ENCODE measurements at places on chromosomes 5 and 9. TPM values are rescaled to one million over a fixed set of nuclear protein-coding genes. Genes with fewer than 3 reads are reported as not detected.

DNA sequence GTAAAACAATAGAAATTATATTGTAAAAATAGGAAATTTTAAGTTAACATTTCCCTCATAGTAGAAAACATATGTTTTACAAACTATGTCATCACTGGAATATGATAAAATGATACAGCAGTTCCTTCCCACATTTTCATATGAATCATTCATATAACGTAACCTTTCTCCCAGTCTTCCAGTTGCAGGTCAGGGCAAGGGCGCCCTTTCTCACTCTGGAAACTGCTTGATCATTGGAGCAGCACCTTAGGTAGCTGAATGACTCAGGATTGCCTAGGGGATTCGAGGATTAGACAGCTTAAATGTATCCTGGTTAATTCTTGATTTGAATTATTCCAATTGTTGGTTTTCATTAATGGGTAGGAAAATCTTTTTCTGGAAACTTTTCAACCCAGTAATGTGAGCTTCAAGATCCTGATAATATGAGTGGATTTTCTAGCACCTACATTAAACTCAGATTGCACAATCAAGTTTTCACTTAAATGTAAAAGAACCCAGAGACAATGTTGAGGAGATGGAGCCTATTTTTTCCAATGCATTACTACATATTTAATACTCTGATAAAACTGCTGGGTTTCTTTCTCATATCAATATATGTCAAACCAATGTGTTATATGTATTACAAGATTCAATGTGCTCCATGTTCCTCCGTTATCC is 32.6 kb upstream of the ANXA1 start:
- no peak for DNase-seq

DNA sequence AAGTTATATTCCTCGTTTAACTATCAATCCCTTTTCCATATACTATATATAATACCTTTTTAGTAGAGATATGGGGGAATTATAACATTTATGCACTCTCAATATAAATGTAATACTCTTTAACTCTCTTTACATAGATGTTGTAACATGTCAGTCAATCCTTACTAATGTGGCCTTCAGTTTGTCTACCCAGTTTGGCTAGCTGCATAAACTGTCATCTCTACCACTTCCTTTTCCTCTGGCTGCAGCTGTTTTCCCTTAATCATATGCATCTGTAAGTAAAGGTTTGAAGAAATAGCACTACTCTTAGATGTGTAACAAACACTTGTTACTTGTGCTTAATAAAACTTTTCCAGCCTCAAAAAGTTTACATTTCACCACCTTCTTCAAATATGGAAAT is 13.4 kb downstream of the ABHD17B start:
- DNase-seq, result no peak

DNA sequence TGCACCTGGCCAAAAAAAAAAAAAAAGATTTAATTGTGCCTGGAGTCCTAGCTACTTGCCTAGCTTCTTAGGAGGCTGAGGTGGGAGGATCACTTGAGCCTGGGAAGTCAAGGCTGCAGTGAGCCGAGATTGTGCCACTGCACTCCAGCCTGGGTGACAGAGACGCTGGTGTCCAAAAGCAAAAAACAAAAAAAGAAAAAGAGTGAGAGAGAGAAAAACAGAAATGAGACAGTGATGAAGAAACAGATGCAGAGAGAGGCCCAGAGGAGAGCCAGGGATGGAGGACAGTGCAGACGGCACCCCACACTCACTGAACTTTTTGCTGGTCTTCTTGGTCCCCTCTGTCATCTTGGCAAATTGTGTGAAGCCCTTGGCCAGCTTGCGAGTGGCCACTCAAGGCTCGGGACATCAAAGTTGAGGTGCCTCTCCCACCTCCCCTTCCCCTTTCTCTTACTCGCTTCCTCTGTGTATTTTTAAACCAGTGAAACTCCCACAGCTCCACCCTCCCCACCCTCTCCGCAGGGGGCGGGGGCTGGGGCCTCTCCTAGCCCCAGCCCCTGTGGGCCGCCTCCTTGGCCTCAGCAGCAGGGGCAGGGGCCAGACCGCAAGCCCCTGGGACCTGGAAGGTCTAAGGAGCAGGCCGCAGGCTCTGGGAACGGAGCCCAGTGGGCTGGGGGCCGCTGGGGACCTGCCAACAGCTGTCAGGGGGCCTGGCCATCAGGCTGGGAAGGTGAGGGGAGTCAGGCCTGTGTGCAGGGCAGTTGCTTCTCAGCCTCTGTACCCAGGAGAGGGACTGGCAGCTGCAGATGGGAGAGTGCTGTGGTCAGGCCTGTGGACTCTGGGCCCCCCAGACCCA is at the start of gene SH2D3C:
Gene SH2D3C (minus strand): TSS at position 387 of the 856 bp plus-strand sequence. CDS start 39 bp downstream, at position 348.
- no peak for DNase-seq

GRCh38 chr9:81389569-81389993 is 299.8 kb downstream of the TLE1 start:
- DNase-seq, result no peak

- no peak for DNase-seq
Measured at GRCh38 chr9:124522121-124523098, 15.2 kb upstream of the NR5A1 start.

- DNase-seq, result no peak
Measured at GRCh38 chr9:27530915-27531755, 1.5 kb upstream of the MOB3B start.

GRCh38 chr9:100445161-100445902 is 18.4 kb downstream of the MSANTD3 start:
- DNase-seq, result no peak

GRCh38 chr5:9354336-9355081 is 191.4 kb downstream of the SEMA5A start:
- no peak for DNase-seq

- no peak for DNase-seq
Measured at GRCh38 chr5:59079622-59080620, 497.0 kb downstream of the RAB3C start.

DNA sequence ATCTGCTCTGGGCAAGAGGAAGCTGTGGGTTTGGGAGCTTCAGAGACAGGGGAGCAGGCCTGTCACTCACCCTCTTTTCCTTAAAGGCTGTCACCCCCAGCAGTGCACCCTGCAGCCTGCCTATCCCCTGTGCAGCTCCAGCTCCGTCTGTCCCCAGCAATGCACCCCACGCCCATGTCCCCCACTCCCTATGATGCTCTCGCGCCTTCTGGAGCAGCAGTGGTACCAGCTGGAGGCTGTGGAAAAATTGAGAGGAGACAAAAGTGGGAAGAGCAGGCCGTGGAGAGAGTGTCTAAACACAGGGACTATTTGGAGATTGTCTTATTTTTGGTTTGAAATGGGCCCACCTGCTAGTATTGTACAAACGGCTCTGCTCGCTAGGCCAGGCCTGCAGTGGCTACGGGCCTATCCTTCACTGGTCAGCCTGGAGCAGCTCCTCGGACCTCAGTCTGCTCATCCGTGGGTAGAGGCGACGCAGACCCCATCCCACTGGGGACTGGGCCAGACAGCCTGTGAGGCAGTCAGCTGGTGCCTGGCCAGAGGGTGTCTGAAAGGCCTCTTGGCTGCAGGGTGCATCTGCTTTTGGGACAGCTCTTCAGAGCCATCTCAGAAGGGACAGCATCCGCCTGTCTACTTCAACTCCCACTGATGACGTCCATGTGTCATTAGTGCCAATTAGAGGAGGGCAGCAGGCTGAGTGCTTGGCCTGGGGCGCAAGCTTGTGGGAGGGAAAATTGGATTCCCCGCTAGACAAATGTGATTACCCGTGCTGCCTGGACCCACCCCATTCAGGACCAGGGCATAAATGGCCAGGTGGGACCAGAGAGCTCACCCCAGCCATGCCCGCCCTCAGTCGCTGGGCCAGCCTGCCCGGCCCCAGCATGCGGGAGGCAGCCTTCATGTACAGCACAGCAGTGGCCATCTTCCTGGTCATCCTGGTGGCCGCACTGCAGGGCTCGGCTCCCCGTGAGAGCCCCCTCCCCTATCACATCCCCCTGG is at the start of gene DBH:
Gene DBH (plus strand): TSS at position 831 of the 999 bp plus-strand sequence. CDS start 9 bp downstream, at position 840.
- DNase-seq, result no peak

- DNase-seq, result peak; percentile 51
Measured at GRCh38 chr9:130137641-130138081, 34.5 kb upstream of the NCS1 start.

GRCh38 chr5:61604076-61605025 is 272.3 kb downstream of the ZSWIM6 start:
- DNase-seq, result no peak

DNA sequence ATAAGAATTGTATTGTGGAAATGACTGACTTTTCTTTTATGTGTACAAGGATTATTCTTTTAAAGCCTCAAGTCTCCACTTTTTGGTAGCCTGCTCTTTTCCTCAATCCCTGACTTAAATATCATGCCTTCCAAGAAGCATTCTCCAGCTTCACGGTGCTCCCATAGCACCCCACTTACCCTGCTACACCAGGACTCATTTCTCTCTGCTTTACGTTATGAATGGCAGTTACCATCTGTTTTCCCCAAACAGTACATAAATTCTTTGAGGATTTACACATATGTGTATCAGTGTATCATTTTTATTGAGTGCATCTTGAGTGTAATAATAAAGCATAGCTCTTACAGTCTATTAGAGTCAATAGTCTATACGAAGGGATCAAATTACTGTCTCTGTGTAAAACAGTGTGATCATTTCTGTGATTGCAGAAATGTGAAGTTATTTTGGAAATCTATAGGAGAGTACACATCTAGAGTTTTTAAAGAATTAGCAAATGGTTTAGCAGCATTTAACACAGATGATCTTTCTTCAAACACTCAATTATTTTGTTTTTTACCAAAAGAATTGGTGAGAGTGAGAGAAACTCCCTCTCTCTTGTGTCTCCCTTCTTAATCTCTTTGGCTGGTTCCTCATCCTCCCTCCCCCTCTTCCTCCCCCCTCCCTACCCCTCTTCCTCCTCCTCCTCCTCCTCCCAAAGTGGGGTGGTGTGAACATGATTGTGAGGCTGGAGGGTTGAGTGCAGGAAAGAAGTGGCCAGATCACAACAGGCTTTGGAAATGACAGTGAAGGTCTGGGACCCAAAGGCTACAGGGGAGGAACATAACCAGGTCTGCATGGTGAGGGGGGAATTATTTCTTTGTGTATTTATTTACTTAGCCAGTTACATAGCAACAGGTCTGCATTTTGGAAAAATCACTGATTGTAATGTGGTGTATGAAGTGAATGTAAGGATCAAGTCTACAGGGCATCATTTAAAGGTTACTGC is 27.6 kb upstream of the ECM2 start:
- DNase-seq, result no peak

DNA sequence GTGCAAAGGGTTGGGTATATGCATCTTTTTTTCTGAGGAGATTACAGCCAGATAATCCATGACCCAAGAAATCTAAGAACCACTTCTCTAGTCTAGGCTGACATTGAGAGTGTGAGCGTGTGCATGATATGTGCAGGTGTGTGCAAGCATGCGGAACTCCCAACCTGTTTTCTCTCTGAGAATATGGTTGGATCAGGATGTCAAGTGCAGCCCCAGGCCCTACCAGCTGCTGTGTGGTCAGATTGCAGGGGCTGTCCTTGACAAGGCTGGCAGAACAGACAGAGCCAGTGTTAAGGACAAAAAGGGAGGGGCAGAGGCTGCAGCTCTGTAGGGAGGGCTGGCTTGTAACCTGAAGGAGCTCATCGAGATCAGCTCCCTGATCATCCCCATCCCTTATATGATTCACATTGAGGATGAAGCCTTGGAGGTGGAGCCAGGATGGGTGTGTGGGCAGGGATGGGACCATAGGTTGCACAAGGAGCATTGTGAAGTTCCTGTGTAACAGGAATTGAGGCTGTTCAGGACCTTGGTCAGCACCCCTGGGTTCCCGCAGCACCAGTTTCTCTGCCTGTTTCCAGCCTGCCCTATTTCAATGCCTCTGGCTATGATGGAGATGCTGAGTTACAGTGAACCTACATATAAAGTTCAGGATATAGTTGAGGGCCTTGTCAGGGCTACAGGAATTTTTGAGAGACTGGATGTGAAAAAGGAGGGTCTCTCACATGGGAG is 52.6 kb upstream of the ARAP3 start:
- DNase-seq, result no peak

DNA sequence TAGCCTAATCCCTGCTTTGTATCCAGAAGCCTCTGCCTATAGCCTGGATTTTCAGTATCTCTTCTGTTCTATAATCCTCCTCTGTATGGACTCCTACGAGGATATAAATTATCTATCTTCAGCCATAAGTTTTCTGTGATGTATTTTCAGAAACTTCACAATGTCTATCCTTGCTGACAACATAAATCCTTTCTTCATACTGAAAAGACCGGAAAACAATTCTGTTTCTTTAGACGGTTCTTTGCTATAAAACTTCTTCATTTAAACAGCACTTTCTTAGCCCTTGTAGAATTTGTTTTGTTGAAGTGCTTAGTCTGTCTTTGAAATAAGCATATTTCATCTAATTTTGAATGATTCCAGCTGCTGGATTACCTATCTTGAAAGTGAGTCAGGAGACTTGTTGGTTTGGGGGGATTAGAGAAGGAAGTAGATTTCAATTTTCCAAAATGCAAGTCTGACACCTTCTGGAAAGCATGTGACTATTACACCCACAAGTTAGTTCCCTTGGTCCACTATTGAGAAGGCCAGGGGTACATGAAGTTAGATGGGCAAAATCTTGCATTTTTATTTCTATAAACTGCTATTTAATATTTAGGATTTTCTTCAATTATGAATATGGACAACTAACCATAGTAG is 96.3 kb upstream of the RANBP3L start:
- no peak for DNase-seq

DNA sequence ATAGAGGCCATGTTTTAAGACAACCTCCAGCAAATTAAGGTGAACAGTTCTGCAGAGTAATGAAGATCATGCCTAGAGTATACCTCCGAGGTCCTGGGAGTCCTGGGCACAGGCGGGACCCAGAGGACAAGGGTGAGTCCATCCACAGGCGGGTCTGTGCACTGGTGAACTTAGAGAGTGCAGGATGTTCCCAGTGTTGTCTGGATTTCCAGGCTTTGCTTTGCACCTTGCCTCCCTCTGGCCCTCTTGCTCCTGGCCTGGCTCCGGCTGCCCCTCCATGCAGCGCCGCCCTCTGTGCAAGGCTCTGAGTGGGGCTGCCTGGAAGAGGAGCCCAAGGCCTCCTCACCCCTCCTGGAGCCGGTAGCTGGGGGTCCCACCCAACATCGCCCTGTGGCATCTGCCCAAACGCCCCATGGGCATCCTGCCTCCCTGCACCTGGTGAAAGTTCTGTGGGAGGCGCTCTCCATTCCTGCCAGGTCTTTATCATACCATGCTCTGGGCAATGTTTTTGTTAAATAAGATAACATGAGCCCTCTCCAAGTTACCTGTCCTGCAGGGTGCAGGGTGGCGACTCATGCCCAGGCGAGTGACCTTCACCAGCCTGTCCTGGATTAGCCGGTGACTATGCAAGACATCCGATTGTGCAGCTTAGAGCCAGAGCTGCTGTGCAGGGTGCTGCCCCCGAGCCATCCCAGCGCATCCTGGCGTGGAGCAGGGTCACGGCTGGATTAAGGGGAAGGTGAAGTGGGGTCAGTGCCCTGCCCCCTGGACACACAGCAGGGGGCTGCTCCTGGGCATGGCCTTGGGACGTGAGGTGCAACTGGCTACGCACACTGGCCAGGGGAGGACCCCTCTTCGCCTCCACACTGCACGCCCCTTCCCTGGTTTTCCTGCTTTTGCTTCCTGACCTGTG is 41.3 kb upstream of the LPCAT1 start:
- no peak for DNase-seq

The PCDHA13 gene
- 16.2 TPM for total RNA-seq

The FOXD4L6 gene
- total RNA-seq, result 0.36 TPM

The TXNDC8 gene
- total RNA-seq, result not detected

The EPB41L4B gene
- 14.1 TPM for total RNA-seq

The SHISAL2B gene
- total RNA-seq, result not detected

The ABCA1 gene
- total RNA-seq, result 19.1 TPM

The SPATA31E1 gene
- not detected for total RNA-seq

The ADGRV1 gene
- total RNA-seq, result 249 TPM

The C9 gene
- total RNA-seq, result not detected

The GRAMD2B gene
- 8.6 TPM for total RNA-seq

All from cerebellum (tissue), 4 donors.